Activated CD8-positive, alpha-beta T cell treated with anti-CD3 and anti-CD28 coated beads, Interleukin-2, amount 10 ng/mL, durations not matched to agents 7 days and 5 days (primary cell): ENCODE measurements at places on chromosomes 5 and 9.

- peak; percentile 23 for DNase-seq
- H3K36me3 ChIP-seq, result peaks cover 49% of the 10 kb centered on the region
- H3K4me3 ChIP-seq, result peak overlapping the region; percentile 91
- H3K27me3 ChIP-seq, result no peaks in the 10 kb centered on the region
Observed at GRCh38 chr5:150448952-150449516, 505 bp downstream of the RPS14 start.

DNA sequence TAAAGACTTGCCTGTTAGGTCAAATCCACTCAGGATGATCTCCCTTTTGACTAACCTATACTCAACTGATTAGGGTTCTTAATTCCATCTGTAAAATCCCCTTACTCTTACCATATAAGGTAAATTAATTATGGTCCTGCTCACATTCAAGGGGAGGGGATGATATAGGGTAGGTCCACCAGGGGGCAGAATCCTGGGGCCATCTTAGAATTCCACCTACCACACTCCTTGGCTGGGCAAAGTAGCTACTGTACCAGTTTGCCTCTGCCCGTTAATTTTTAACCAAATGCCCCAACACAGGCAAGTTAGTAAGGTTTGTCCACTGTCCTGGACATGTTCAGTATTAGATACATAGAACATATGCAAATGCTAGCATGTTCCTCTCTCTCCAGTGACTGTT lies 262.4 kb downstream of the SEMA5A start:
- no peak overlapping the region for H3K27ac ChIP-seq
- no peaks in the 10 kb centered on the region for H3K27me3 ChIP-seq
- H3K4me1 ChIP-seq, result no peaks in the 10 kb centered on the region

- H3K27ac ChIP-seq, result no peak overlapping the region
- H3K4me1 ChIP-seq, result peaks cover 74% of the 10 kb centered on the region
- peak; percentile 9 for DNase-seq
- H3K27me3 ChIP-seq, result no peaks in the 10 kb centered on the region
- H3K36me3 ChIP-seq, result peaks cover 40% of the 10 kb centered on the region
Observed at GRCh38 chr9:91416096-91416712, 7.4 kb downstream of the NFIL3 start.

- no peaks in the 10 kb centered on the region for H3K27me3 ChIP-seq
- no peak overlapping the region for H3K4me3 ChIP-seq
- no peaks in the 10 kb centered on the region for H3K36me3 ChIP-seq
- DNase-seq, result no peak
Observed at GRCh38 chr5:139076111-139076510, 122.1 kb downstream of the SIL1 start.

GRCh38 chr5:173527671-173528070 lies 88.8 kb downstream of the BOD1 start:
- DNase-seq, result no peak
- H3K27me3 ChIP-seq, result no peaks in the 10 kb centered on the region
- no peak overlapping the region for H3K27ac ChIP-seq
- H3K4me3 ChIP-seq, result no peak overlapping the region
- H3K4me1 ChIP-seq, result no peaks in the 10 kb centered on the region
- H3K36me3 ChIP-seq, result no peaks in the 10 kb centered on the region

DNA sequence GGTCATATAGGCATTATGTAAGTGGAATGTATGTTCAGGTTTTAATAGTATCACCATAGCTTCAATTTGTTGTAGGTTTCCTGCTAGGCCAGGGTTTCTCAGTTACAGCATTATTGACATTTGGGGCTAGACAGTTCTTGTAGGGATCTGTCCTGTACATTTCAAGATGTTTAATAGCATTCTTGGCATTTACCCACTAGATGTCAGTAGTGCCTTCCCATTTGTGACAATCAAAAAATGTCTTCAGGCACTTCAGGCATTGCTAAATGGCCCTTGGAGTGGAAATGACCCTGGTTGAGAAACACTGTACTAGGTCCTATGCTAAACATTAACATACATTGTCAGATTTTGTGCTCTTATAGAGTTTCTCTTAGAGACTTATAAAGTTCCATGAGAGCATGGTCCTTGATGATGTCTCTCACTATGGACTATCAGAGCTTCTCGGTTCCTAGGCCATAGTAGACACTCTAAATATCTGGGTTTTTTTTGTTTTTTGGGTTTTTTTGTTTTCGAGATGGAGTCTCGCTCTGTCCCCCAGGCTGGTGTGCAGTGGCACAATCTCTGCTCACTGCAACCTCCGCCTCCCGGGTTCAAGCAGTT lies 1.4 kb downstream of the KIF20A start:
- peak overlapping the region; percentile 59 for H3K27ac ChIP-seq
- DNase-seq, result peak; percentile 38
- peaks cover 15% of the 10 kb centered on the region for H3K4me1 ChIP-seq

DNA sequence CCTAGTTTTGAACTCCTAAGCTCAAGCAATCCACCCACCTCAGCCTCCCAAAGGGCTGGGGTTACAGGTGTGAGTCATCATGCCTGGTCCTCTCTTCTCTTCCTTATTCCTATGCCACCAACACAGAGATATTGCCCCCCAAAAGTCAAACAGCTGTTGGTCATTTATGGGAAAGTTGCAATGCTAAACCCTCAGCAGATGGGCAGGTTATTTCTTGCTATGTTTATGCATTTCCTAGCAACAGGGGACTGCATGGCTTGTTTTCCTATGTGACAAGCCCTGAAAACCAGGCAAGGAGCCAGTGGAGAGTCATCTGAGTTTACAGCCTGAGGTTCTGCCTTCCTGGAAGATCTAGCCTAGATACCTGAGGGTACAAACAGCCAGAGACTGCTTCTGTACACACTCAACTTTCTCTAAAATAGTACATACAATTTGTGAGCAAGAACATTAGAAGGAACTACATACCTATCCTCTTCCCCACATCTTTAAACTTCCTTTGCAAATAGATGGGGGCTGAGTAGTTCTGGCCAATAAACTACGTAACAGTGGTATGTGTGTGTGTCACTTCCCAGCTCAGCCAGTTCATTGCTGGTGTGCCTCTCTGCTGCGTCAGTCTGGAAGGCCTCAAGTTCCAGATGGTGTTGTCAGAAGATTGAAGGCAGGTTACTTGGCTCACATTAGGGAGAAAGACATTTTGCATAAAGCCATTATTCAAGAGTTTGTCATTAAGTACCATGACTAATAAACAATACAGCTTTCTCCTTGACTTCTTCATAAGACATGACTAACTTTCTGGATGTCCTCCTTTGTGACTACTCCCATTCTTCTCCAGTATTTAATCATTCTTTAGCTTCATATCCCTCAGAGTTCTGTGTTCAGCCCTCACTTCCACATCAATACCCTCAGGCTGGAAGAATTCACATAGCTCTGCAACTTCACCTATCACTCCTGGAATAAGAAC lies 65.3 kb downstream of the CSNK1A1 start:
- H3K27ac ChIP-seq, result no peak overlapping the region
- peaks cover 11% of the 10 kb centered on the region for H3K27me3 ChIP-seq
- no peaks in the 10 kb centered on the region for H3K36me3 ChIP-seq
- no peaks in the 10 kb centered on the region for H3K4me1 ChIP-seq
- H3K4me3 ChIP-seq, result no peak overlapping the region

GRCh38 chr9:92720807-92721535 lies 43.7 kb downstream of the BICD2 start:
- no peak overlapping the region for H3K4me3 ChIP-seq
- H3K4me1 ChIP-seq, result peaks cover 10% of the 10 kb centered on the region
- peak overlapping the region; percentile 7 for H3K27ac ChIP-seq

DNA sequence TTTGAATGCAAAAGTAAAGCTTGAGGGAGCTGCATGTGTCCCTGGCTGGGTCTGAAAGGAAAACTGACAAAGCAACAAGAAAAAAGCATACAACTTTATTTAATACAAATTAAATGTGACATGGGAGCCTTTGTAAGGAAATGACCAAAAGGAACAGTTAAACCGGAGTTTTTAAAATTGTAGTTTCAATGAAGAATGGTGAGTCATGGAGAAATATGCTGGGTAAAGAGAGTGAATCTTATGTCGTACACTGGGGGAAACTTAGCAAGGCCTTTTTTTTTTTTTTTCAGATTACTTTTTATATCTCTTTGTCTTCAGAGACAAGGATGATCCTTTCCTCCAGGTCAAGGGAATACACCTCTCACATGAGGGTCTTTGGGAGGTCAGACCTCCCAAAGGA lies 50.1 kb upstream of the FBXL17 start:
- DNase-seq, result no peak
- no peaks in the 10 kb centered on the region for H3K36me3 ChIP-seq
- no peak overlapping the region for H3K4me3 ChIP-seq

DNA sequence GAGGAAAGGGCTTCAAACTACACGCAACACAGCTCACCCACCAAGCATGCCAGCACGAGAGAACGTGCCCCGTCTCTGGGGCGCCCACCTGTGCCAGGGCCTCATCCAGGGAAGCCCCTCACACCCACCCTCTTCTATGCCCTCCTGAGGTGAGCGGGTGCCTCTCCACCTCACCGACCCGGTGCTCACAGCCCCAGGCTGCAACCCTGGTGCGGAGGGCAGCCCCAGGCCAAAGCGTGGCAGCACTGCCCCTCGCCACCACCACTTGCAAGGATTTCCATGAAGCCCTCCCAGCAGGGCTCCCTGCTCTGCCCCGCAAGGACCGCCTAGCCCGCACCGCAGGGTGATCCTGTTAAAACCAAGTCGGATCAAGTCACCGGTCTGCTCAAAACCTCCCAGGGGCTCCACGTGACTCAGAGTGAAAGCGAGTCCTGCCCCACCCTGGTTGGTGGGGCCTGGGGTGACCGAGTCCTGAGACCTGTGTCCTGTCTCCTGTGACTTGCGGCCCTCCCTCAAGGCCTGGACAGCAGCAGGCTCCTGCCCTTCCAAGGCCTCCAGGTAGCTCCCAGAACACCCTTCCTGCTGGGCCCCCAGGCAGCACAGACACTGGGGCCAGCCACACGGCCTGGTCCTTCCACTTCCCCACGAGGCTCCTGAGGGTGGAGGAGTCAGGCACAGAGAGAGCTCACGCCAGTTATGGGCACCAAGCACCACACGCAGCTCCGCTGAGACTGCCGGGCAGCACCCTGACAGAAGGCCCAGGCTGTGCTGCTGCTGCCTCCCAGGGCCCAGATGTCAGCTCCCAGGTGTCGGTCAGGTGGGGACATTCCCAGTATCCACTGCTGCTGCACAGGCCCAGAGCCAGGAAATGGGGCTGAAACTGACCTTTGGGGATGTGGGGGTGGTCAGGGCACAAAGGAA lies 12.7 kb downstream of the BRD3 start:
- no peak overlapping the region for H3K4me3 ChIP-seq
- peaks cover 7% of the 10 kb centered on the region for H3K36me3 ChIP-seq
- DNase-seq, result no peak
- no peaks in the 10 kb centered on the region for H3K27me3 ChIP-seq

GRCh38 chr5:153592081-153592480 lies 101.6 kb downstream of the GRIA1 start:
- H3K4me1 ChIP-seq, result no peaks in the 10 kb centered on the region
- H3K27ac ChIP-seq, result no peak overlapping the region
- H3K36me3 ChIP-seq, result no peaks in the 10 kb centered on the region
- H3K27me3 ChIP-seq, result no peaks in the 10 kb centered on the region
- H3K4me3 ChIP-seq, result no peak overlapping the region
- DNase-seq, result no peak

GRCh38 chr9:456365-456764 lies 241.7 kb downstream of the DOCK8 start:
- no peaks in the 10 kb centered on the region for H3K27me3 ChIP-seq
- peaks cover 38% of the 10 kb centered on the region for H3K4me1 ChIP-seq
- no peak overlapping the region for H3K27ac ChIP-seq

DNA sequence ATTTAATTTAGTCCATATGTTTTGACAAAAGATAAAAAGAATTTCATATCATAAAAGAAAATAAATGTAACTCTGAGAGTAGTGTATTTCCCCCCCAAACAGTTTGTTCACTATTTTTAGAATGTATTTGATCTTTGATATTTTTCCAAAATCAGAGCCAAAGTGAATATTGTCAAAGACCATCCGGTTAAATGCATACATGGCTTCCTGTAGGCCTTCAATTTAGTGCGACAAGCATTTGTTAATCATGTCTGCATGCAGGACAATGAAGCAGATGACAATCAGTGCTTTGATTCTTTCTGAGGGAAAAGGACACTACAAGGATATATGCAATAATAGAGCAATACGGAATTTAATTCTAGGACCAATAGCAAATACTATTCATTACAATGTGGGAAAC lies 79.8 kb downstream of the ACTBL2 start:
- H3K36me3 ChIP-seq, result no peaks in the 10 kb centered on the region
- no peak overlapping the region for H3K27ac ChIP-seq
- peaks cover 2% of the 10 kb centered on the region for H3K27me3 ChIP-seq
- H3K4me3 ChIP-seq, result no peak overlapping the region
- no peak for DNase-seq

DNA sequence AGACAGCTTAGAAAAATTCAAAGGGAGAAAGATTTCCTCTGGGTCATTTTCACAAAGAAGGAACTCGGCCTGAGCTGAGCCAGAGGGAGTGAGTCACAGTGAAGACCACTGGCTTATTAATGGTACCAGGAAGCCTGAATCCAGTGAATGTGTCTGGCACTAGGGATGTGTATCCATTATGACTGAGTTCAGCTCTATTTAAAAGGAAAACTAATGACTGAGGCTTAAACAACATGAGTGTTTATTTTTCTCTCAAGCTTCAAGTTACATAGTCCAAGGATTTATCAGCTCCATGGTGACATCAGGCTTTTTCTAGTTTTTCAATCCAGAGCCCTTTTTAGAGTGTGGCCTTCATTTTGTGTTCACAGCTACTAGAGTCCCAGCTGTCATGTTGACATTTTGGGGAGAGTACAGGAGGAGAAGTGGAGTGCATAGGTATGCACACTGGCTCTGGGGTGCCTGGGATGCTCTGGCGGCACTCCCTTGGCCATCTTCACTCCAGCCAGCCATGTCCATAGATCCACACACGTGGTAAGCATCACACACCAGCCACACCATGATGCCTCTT lies 159.5 kb upstream of the ERCC6L2 start:
- peaks cover 5% of the 10 kb centered on the region for H3K36me3 ChIP-seq
- no peak overlapping the region for H3K27ac ChIP-seq
